Thyroid gland (tissue), 4 donors: ENCODE measurements at places on chromosomes 4 and X.

DNA sequence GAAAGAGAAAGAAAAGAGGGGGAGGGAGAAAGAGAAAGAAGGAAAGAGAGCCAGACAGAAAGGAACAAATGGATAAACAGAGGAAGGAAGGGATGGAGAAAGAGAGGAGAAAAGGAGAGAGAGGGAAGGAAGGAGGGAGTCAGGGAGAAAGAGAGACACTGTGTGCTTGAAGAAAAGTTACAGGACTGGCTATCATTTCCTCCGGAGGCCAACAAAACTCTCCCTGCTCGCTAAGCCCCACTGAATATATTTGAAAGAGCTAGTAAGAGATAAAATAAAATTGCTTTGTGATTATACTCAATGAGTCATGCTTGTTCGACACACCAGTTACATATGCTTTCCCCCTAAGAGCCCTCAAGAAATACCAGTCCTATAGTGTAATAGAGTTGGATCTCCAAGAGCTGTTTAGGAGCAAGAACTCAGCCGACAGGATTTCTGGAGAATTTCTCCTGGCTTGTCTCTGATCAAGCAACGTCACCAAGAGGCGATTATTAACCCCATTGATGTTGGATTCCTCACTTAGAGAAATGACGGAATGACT is 102.2 kb downstream of the MXRA5 start:
- no peak for DNase-seq

GRCh38 chrX:66876776-66877175 is 237.9 kb upstream of the EDA2R start:
- DNase-seq: peak; percentile 4

- DNase-seq: no peak
Measured at GRCh38 chr4:103074744-103075434, 1.7 kb downstream of the SLC9B2 start.

GRCh38 chrX:19560611-19561010 is 45.3 kb upstream of the MAP3K15 start:
- DNase-seq: no peak

DNA sequence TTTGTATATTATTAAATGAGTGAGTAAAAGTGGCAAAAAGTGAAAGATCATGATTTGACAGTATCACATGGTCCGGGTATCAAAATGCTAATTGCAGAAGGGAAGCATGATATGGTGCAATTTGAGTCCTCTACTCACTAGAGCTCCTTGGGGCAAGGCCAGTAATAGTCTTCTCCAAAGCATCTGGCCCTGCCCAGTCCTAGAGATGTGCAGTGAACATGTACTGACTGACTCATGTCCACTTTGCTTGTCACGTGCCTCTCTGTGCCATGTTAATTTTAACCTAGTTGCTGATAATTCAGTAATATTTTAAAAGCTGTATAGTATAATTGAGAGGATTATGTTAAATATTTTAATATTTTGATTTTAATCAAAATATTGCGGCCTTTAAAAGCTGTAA is 54.6 kb upstream of the TENM3 start:
- DNase-seq: no peak

GRCh38 chr4:86961116-86961515 is 26.3 kb downstream of the AFF1 start:
- DNase-seq: no peak

DNA sequence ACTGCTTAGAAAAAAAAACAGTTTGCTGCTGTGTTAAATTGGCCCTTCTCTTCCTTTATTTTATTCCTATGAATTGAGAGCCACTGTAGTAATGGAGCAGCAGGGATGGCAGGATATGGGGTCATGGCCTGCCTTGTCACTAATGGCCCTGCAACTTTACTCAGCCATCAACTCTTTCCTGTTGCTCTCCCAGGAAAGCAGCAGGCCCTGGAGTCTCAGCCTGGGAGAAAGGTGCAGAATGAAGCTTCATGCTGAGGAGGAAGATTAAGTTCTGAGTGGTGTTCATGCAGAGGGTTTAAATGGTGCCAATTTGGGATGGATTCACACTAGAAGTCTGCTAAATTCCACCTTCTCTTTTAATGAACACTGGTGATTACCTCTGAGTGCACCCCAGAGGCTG is 285.6 kb downstream of the GPAT3 start:
- no peak for DNase-seq

DNA sequence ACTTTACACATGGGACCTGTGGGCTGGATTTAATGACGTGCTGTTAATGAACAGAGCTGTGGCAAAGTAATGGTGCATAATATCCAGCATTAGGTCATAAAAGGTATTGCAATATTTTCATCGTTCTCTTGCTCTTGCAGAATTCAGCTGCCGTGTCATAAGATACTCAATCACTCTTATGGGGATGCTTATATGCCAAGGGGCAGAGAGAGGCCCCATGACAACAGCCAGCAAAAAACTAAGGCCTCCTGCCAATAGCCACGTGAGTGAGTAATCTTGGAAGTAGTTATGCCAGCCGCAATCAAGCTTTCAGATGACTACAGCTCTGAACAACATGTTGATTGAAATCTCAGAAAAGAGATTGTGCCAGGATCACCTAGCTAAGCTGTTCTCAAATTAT is 616.9 kb downstream of the FSTL5 start:
- DNase-seq: no peak

DNA sequence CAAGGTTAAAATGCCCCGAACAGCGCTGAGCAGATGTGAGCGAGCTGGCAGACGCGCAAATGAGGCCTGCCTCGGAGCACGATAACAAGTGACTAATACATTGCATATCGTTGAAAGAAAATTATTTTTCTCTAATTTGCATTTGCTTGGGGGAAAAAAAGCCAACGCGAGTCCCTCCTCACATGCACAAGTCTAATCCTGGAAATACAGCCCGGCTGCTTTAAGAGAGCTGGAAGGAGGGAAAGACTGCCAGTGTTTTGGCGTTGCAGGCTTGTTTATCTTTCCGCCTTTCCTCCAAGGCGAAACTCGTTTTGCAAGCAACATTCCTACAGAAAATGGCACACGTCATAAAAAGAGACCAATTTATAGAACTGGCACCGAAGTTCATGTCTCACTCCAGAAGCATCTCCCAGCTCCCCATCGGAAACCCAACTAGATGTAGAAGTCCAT is 12.6 kb downstream of the BCOR start:
- DNase-seq: peak; percentile 47

GRCh38 chrX:15619053-15619755 is 18.4 kb upstream of the ACE2 start:
- DNase-seq: no peak

- peak; percentile 8 for DNase-seq
Measured at GRCh38 chr4:73019462-73020047, 50.0 kb downstream of the COX18 start.

GRCh38 chr4:141328560-141329173 is 108.0 kb downstream of the ZNF330 start:
- DNase-seq: no peak

DNA sequence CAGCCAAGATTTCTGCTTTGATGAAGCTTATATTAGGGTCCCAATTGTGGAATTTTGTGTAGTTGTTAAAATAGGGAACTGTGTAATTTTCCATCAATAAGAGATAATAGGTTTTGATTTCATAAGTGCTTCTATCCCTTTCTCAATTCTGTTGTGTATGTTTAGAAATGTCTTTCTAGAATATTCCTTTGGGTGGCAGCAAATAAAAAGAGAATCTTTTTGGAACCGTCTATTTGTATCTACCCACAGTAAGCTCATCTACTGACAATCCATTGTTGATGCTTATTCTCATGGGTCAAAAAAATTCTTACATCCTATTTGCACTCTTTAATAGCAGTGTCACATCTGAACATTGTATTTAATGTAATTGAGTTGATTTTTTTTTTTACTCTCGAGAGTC is 61.7 kb downstream of the TMA16 start:
- no peak for DNase-seq

- DNase-seq: peak; percentile 9
Measured at GRCh38 chr4:29320947-29321620, 1399.1 kb upstream of the PCDH7 start.

DNA sequence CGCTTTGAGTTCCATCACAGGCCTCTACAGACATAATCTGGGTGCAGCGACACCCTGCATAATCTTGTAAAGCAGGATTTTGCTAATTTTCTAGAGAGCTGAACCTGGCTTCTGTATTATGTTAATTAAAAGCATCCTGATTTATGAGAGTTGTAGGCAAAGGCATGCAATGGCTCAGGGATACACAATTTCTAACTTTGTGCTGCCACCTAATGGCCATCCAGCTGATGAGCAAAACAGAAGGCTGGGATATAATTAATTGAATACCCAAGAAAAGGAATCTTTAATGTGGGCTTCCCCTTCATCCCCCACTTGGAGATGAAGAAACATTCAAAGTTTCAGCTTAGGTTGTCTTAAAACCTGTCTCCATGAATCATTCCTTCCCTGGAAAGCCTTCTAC is 78.1 kb downstream of the BMP15 start:
- peak; percentile 14 for DNase-seq

GRCh38 chr4:7964890-7965662 is 25.4 kb upstream of the AFAP1 start:
- no peak for DNase-seq

DNA sequence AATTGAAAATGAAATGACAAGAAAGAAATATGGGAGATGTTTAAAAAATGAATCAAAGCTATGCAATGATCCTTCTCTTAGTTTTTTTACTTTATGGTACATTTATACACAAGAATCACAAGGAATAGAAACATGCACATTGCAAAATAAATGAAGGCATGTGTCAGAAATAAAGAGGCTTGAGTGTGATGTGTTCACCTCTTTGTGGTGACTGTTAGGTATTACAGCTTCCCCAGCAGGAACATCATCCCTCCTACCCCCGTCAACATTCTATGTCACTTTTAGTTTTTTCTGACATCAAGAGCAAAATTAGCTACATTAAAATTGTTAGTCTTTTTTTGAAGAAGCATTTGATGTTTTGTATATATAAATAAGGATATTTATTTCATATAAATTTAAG is 214.8 kb downstream of the SLC4A4 start:
- DNase-seq: peak; percentile 2

GRCh38 chr4:576991-577498 is 950 bp upstream of the TMEM271 start:
- DNase-seq: no peak

- DNase-seq: no peak
Measured at GRCh38 chr4:124804584-124804983, 92.1 kb upstream of the ANKRD50 start.

GRCh38 chr4:11632483-11632882 is 203.8 kb upstream of the HS3ST1 start:
- no peak for DNase-seq

DNA sequence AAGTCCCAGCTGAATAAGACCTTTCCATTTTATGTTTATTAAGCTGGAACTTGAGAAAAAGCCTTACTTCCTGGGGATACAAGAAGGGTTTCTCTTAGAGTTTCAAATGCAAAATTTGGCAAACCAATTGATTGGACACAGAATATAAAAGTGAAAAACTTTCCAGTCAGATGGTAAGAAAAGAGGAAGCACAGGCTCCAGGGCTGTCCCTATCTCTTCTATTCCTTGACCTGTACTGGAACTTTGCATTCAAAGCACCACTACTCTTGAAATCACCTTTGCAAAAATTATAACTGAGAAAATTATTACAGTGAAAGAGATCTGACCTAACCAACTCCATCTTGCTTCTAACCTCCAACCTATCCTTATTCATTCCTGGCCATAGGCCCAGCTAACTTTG is 11.7 kb downstream of the PROM1 start:
- DNase-seq: no peak

- DNase-seq: no peak
Measured at GRCh38 chrX:121052122-121052521, 4.7 kb downstream of the GLUD2 start.

- DNase-seq: no peak
Measured at GRCh38 chr4:1572521-1572920, 111.6 kb downstream of the FAM53A start.

DNA sequence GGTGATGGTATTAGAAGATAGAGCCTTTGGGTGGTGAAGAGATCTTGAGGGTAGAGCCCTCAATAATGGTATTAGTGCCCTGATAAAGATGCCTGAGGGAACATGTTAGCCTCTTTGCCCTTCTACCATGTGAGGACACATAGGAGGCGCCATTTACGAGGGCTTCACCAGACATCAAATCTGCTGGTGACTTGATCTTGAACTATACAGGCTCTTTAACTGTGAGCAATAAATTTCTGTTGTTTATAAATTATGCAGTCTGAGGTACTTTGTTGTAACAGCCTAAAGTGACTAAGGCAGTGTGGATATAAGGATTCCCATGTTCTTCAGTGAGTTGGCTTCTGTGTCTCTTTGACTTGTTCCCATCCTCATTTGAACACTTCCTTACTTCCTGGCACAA is 11.8 kb downstream of the MOB1B start:
- no peak for DNase-seq

- DNase-seq: peak; percentile 22
Measured at GRCh38 chr4:77007358-77008230, 58.0 kb downstream of the SEPTIN11 start.

GRCh38 chr4:76689145-76689817 is 208.7 kb downstream of the SOWAHB start:
- DNase-seq: peak; percentile 53

DNA sequence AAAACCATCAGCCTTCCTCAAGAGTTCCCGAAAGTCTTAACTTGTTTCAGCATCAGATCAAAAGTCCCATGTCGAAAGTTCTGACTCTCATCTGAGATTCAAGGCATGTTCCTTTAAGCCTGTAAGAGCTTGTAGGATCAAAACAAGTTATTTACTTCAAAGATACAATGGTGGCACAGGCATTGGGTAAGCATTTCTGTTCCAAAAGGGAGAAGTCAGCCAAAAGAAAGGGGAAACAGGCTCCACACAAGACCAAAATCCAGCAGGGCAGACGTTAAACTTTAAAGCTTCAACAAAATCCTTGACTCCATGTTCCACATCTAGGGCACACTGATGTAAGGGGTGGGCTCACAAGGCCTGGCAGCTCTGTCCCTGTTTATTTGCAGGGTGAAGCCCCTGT is 91.7 kb downstream of the FHDC1 start:
- no peak for DNase-seq

DNA sequence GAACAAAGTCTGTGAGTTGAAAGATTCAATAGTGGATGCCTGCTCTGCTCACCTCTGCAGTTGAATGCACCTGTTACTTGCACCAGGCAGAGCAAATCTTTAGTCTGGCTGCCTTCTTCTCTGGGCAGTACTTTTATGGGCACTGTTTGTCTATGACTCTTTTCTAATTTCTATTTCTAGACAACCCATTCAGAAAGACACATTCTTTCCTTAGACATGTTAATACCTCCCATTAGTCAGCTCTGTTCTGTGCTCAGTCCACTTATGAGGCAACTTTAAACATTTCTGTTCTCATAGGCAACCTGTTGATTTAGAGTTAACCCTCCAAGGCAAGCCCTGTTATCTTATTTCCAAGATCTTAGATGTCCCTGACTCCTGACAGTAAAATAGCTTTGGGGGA is 108.9 kb downstream of the SYNPO2 start:
- DNase-seq: no peak

- DNase-seq: no peak
Measured at GRCh38 chr4:180152831-180153230, 2090.4 kb upstream of the TENM3 start.

DNA sequence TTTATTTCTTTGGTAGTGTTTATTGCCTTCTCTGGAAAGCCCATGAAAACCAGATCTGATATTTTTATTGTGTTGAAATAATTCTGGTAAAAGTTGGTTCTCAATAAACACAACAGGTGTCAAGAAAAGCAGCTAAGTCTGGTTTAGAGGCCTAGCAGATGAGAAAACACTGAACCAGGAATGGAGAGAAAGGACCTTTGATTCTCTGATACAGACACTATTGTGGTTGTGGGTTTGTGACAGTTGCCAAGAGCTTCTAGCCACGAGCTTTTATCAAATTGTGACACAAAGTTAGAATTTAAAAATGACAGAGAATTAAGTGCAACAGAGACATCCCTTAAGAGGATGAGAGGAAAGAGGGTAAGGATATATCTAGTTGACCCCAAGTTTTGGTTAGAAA is 42.6 kb downstream of the DDIT4L start:
- DNase-seq: no peak

GRCh38 chrX:22041907-22042530 is 9.9 kb downstream of the PHEX start:
- DNase-seq: peak; percentile 14
